ENCODE measurements at places on chromosomes 6 and 20.

DNA sequence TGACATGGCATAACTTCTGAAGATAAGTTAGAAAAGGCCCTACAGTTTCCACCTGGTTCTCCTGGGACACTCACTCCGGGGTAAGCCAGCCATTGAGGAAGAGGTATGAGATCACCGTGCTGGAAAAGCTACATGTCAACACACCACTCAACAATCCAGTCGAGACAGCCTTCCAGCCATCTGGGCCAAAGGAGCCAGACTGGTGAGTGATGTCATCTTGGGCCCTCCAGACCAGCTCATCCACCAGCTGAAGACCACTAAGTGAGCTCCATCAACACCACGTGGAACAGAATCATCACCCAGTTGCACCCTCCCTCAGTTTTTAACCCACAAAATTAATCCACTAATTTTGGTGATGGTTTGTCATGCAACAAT, 32.3 kb upstream of the RSPO4 start:
- no peak for DNase-seq

GRCh38 chr6:25179051-25179778, 100.0 kb upstream of the CARMIL1 start:
- DNase-seq, result no peak

- DNase-seq, result no peak
Observed at GRCh38 chr6:122283884-122284283, 115.6 kb upstream of the HSF2 start.

DNA sequence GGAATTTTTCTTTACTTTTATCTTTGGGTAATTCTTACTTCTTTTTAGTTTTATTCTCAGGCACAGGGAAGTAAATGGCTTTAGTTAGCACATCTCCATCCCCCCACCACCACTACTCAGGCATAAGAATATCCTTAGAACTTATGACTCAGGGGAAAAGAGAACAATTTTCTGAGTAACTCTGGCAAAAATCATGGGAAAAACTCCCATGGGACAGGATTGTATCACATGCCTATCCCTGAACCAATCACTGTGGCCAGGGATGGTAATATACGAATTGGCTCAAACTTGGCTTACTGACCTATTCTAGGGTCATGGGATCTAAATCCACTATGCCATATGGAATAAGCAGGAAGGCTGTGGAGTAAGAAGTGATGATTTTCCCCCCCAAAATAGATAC, 339.1 kb downstream of the BTBD3 start:
- DNase-seq, result no peak

DNA sequence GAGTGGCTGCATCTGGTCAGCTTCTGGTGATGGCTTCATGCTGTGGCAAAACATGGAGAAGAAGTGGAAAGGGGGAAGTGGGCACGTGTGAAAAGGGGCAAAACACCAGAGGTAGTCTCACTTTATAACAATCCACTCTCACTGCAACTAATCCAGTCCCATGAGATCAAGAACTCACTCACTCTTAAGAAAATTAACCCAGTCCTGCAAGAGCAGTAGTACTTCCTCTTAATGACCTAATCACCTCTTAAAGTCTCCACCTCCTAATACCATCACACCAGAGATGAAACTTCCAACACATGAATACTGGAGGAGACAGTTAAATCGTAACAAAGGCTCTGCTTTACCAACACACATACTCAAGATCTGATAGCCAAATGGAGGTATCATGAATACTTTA, 152.6 kb downstream of the THEMIS start:
- DNase-seq, result no peak

DNA sequence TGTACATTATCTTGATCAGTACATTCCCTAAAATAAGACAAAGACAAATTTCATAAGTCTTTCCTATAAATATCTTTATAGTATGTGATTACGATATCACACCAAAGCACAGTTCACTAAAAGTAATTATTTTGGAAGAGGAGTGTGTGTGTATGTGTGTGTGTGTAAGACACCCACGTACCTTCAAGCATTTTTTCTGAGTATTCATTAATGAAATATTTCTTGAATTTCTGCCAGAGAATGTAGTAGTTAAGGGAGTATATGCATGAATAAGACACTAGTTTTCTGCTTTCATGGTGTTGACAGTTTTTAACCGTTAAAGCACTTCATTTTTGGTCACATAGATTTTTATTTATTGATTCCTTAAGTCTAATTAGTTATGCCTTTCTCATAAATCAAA, 36.8 kb downstream of the MANEA start:
- DNase-seq, result no peak

DNA sequence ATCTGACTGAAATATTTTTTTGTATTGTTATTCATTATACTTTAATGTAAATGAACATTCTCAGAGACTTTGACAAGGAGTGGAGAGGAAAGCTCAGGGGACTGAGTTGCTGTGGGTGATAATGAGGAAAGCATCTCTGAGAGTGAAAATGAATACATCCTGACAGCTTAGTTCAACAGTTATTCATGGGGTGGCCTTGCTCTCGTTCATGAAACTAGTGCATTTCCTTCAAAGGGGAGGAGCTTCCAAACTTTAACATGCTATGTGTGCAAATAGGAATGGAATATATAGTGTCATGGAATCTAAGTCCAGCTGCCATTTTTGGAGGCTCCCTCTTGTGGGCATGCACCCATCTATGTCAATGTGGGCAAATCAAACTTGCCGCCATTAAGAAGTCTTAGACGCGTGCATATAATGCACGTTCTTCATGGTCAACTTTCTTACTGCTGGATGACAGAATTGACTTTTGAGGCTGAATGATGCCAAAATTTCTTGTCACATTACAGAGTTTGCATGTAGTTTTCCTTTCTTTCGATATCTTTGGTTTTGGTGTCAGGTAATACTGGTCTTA, 124.3 kb upstream of the TMEM170B start:
- DNase-seq, result no peak

DNA sequence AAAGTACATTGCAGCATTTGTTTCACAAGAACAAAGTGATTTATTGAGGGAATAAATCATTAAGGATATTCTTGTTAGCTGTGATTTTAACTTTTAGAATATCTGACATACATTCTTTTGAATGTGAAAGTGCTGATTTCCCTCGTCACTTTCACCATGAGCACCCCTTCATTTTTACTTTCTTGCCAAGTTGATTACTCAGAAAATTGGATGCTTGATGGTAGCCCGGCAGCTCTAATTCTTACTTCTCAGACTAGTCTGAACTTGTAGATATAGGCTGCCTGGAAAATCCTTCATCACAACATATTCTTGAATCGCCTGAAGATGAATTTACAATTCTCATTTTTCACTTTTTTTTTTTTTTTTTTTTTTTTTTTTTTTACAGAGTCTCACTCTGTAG, 147.1 kb upstream of the SMLR1 start:
- no peak for DNase-seq

DNA sequence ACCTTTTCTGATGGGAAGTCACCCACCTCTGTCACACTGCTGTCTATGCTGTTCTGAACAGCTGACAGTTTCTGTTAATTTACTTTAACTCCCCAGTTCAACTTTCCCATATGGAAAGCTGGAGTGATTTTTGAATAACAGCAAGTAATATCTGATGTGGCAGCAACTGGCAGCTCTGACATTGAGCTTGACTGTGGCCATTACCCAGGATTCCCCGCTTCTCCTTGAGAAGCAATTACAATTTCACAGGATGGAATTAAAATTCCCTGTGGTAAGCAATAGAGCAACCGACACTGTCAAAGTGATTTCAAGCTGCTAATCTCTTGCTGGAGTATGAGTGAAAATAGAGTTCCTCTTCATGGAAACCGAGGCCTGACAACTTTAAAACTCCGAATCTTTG, 348.1 kb upstream of the SOX4 start:
- peak; percentile 26 for DNase-seq

GRCh38 chr6:25699649-25700048, 47.6 kb downstream of the SCGN start:
- no peak for DNase-seq

- DNase-seq, result no peak
Observed at GRCh38 chr20:40652441-40652987, 36.5 kb downstream of the MAFB start.

DNA sequence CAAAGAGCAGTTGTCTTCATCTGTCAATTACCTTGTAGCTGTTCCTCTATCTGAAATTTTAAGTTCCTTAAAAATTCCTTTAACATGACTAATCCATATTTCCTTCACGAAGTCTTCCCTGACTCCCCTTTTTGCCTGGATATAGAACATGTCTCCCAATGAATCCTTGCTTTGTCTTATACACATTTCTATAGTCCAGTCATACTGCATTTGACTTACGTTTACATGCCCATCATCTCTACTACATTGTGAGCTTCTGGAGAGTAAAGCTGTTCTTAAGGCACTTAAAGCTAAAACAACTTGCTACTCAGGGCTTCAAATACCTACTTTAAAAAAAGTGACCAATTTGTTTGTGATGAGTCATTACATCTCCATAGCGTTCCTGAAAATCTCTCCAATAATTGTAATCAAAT, 4.9 kb downstream of the REV3L start:
- no peak for DNase-seq

DNA sequence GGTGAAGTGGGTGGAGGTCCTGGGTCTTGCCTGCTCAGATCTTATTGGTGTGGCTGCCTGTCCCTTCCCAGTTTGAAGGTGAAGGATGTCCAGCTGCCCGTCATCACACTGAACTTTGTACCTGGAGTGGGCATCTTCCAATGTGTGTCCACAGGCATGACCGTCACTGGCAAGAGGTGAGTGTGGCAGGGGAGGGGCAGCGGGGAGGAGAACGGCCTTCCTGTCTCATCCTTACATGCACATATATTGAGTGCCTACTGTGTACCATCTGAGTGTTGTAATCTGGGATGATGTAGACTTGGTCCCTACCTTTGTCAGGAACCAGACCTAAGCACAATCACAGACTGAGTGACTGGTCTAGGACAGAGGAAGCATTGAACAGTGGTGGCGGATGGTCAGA, 2.7 kb downstream of the BPIFB6 start:
- DNase-seq, result no peak

DNA sequence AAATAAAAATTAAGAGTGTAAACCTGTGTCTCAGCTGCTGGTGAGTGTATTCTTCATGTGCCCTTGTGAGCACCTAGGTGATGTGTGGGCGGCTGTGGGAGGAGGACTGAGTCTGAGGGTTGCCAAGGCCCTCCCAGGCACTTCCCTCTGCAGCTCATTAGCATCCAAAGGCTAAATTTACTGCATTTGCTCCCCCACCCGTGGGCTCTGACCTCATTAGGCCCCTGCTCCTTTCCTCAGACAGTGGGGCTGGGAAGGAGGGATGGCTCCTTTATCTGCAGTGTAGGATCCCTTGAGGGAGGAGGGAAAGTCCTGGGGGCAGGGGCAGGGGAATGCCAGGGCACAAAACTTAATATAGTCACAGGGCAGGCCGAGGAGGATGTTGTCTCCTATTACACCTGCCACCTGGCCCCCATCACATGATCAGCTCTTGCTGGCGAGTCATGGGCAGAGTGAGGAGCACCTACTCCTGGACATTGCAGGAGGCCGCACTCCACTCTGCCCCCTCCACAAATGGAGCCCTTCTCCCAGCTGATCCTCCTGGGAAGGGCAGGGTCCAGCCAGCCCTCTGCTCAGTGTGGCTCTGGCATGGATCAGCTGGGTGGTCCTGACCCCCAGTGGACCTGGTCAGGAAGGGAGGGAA, 133.2 kb downstream of the MRPL14 start:
- DNase-seq, result no peak

DNA sequence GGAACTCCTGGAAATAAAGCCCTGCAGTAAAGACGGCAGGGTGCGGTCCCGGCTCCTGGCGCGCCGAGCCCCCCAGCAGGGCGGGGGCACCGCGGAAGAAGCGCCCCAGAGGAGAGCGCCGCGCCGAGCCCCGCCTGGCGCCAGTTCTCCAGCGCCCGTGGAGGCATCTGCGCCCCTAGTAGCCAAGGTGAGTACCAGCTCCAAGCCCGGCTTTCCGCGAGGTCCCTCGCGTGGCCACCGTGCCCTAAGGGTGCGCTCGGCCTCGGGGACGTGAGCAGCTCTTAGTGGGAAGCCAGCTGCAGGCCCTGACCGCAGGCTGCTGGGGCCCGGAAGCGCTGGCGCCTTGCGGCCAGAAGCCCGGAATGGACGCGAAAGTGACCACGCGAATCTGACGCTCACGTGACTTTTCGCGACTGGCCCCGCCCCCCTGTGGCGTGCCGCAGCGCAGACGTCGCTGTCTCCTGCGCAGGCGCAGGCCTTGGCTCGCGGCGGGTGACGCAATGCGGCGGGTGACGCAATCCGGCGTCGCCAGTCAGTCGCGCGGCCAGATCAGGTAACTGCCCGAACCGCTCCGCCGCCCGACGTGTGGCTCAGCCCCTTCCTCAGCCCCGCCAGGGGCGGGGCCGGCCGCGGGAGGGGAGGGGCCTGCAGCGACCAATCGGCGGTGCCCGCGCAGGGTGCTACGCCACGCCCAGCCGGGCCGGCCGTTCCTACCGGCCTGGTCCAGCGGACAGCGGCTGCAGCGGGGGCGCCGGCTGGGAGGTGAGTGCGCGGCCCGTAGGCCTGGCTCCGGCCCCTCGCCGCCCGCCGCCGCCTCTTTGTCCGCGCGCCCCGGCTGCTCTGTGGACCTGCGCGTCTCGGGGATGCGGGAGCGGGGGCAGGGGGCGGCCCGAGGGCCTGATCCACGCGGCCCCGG, at the start of gene GZF1:
Gene GZF1, plus strand, starts transcription at position 707 of the 916 bp plus-strand sequence. CDS start 2,202 bp downstream, outside the sequence.
- DNase-seq, result peak; percentile 100

DNA sequence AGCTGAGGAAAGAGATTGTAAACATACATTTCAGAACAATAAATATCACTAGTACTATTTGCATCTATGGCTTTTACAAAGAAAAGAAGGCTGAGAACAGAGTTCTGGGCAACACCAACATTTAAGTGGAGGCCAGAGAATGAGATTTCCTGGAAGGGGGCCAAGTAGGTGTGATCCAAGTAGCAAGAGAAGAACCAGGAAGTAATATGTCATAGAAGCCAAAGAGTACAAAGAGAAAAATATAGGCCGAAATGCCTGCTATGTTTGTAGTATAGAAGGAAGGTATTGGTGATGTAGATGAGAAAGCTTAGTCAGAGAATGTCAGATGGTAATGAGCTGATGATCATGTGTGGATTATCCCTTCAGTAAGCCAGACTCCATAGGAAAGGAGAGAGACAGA, 94.5 kb downstream of the PERP start:
- no peak for DNase-seq

- DNase-seq, result no peak
Observed at GRCh38 chr6:42088101-42088591, 37.8 kb downstream of the TAF8 start.

DNA sequence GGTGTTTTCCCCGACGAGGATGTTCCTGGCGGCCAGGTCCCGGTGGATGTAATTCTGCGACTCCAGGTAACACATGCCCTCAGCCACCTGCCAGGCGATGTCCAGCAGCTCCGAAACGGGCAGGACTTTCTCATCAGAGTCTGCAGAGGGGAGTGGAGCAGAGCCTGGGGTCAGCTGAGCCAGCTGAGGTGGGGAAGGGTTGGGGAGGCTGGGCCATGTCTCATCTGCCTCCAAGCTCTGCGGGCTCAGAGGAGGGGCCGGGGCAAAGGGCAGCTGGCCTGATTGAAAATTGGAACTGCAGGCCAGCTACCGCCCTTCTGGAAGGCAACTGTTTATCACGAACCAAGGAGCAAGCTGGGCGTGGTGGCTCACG, 6.4 kb downstream of the PTK6 start:
- no peak for DNase-seq

GRCh38 chr6:126063512-126064146, 77.3 kb downstream of the TRMT11 start:
- DNase-seq, result no peak

GRCh38 chr6:40460380-40460779, 126.8 kb downstream of the LRFN2 start:
- DNase-seq, result no peak

Measured in hindlimb muscle (tissue), 1 donor.